ENCODE measurements at places on chromosomes 7 and 10.
A peak's percentile ranks its signal among the peaks of the same experiment; 100 is the strongest.

- no peak for DNase-seq
Measured at GRCh38 chr7:41367967-41368882, 334.7 kb downstream of the INHBA start.

- DNase-seq = no peak
Measured at GRCh38 chr10:110853921-110854605, 17.7 kb upstream of the PDCD4 start.

- no peak for DNase-seq
Measured at GRCh38 chr10:7707102-7707501, 4.0 kb downstream of the ITIH2 start.

DNA sequence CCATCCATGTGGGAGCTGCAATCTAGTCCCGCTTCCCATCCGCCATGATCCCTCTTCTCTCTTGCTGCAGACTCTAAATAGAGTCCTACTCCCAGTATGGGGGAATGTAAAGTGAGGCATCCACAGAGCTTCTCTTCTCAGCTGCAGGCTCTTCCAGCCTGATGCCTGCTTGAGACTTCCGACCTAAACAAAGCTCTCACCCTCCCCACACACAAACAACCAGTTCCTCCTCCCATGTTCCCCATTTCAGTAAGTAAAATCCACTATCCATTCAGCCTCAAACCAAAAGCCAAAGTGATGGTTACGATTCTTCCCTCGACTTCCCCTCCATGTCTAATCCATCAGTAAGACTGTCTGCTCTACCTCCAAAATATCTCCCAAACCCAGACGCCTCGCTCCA, 108.2 kb upstream of the NFE2L3 start:
- DNase-seq = no peak

DNA sequence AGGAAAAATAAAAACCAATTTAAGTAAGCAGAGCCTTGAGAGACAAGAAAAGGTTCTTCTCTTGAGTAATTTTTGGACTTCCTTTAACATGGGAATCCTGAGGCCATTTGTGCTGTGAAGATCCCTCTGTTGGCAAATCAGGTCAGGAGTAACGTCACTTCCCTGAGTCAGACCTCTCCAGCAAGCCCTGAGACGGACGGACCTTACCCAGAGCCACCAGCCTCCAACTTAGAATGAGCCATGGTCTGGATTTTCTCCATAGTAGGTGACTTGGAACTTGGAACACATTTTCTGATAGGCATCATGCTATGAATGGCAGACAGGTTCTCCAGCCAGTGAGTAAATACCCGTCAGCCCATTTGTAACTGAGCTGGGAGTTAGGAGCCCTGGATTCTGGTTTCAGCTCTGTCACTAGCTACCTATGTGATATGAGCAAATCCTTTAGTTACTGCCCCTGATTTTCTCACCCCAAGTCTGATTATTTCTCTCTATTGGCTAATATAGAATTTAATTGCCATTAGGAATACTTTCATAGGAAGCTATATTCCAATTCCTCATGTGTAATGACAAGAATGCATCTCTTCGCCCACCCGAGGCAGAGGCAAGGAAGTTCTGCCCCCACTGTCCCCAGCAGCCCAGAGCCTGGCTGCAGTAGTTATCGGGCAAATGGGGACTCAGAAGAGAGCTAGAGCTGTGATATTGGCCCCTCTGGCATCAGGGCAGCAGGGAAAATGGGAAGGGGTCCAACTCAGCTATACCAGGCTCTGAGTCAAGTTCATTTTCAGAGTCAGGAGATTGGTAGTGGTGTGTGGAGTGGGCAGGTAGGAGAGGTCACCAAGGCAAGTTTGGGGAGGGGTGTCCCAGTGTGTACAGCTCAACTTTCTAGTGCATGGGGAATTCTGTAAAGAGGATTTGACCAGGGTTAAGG, 153.7 kb upstream of the AGK start:
- DNase-seq = no peak

- DNase-seq = peak; percentile 64
Measured at GRCh38 chr10:3192856-3193635, 20.5 kb upstream of the PITRM1 start.

GRCh38 chr10:17787087-17787961, 21.8 kb upstream of the MRC1 start:
- no peak for DNase-seq

DNA sequence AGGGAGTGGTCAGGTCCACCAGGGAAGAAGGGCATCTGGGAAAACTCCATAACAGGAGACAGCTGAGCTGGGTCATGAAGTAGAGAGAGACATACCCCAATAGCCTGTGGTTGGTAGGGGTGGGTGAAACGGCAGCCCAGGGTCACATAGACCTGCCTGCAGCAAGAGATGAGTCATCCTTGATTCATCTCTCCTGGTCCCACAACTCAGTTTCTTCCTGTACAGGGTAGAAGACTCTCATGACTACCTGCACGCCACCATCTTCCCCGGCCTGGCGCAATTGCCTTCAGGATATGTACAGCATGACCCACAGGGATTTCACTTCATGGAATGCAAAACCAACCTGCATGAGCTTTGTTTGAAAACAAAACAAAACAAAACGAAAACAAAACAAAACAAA, 45.1 kb upstream of the ADAM12 start:
- no peak for DNase-seq

DNA sequence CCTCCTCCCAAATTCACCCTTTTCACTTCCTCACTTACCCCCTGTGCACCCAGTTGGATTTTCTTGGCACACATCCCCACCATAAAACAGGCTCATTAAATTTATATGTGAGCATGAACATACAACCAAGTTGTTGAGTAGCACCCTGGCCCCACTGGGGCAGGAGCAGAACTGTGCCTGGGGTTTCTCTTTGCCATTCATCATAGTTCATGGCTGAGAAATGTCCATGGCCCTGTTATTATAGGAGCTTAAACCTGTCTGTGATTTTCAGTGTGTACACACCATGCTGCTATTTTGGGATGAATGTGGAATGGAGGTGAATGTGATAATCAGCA, 618.8 kb downstream of the LRMDA start:
- no peak for DNase-seq

DNA sequence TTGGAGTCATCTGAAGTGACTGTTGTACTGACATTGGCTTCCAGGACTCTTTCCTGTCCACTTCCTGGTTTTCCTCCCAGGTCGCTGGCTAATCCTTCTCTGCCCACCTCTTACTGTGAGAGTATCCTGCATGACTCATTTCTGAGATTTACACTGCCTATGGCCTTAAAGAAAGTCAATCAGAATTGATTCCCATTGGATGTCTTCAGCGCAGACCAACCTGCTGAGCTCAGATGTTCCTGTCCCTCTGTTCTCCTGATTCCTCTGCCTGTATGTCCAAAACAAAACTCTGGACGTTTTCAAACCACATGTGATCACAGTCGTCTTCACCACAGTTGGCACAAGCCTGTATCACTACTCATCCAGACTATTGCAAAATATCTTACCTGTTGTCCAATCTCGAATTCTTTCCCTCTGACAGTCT, 262.1 kb downstream of the CREB5 start:
- no peak for DNase-seq

DNA sequence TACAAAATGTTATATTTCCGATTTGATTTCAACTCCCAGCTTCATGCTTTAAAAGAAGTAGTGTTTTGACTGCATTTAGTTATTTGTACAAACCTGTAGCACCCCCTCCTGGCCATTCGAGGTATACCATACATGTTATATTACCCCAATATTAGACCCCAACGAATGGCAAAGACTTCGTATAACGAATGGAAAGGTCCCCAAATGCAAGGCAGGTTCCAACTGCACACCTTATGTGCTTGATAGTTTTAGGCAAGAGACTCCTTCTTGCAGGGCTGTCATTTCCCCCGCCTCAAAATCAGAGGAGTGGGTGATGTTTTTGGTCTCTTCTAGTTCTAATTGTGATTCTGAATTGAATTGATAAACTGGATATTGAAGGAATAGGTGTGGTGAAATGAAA, 101.1 kb upstream of the TARP start:
- DNase-seq = peak; percentile 74

DNA sequence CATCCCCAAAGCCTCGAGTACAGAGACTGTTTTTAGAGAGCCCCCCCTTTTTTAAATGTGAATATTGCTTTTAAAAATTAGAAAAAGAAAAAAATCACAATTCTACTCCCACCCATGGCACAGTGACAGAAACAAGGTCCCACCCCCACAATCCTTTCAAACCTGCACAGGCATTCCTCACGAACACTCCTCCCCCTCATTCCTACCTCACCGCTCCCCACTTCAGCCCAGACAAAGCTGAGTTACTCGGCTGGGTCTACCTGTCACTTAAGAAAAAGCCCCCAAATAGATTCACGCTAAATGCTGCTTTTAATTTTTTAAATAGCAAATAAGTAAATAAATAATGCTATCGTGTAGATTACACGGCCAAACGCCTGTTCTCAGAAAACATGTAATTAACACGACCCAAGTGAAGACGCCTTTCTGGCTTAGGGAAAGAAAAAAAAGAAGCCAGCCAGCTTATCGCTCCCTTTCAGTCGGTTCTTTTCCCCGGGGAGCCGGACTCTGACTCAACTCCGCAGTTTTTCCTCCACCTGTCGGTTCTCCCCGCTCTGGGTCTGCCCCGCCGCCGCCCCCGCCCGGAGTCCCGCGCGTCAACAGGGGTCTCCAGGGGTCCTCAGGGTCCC, 739 bp downstream of the MPP7 start:
- no peak for DNase-seq

DNA sequence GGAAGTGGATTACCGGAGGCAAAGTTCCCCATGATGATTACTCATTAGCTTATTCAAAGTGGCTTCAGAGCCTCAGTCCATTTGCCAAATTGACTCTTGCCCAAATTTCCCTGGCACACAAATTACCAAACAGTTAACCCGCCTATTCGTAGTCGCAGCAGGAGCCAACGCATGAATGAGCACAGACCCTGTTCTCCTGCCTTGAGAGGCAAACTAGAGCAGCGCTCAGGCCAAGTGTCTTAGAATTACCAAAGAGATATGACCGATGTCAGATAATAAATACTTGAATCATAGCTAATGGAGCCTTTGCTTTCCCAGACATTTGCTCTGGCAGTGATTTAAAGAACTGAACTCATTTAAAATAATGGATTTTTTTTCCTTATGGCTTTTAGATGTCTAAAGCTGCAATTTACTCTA, 64.9 kb downstream of the CTTNBP2 start:
- peak; percentile 51 for DNase-seq

DNA sequence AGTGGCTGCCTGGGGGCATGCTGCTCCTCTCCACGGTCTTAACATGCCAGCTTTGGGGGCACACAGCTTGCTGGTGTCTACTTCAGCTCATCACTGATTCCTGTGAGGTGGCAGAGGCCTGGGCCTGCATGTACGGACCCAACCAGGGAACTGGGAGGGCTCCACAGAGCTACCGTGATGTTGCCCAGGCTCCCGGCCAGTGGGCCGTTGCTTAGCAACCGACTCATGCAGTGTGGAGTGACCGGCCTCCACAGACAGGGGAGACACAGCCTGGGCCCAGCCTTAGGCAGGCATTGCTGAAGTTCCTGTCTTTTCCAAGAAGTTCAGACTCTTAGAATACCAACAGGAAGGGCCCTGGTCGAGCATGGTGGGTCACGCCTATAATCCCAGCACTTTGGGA, 25.8 kb upstream of the SH2B2 start:
- no peak for DNase-seq

DNA sequence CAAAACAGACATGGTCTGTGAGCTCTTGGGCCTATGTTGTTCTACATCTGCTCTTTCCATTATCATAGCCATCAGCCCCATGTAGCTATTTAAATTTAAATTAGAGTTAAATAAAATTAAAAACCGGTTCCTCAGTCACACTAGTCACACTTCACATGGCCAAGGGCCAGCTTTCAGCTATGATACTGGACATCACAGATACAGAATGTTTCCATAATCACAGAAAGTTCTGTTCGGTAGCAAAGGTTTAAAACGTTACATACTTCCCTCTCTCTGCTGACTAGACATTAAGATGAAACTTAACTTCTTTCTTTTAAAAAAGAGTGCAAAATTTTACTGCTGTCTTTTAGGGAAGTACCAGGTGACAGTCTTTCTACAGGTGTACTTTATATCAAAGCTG, 43.0 kb downstream of the SRPK2 start:
- DNase-seq = no peak

GRCh38 chr7:158061026-158061630, 526.5 kb downstream of the PTPRN2 start:
- DNase-seq = no peak

- DNase-seq = peak; percentile 50
Measured at GRCh38 chr7:107725138-107725740, 18.7 kb upstream of the CBLL1 start.

- DNase-seq = no peak
Measured at GRCh38 chr10:4006858-4007257, 221.8 kb upstream of the KLF6 start.

DNA sequence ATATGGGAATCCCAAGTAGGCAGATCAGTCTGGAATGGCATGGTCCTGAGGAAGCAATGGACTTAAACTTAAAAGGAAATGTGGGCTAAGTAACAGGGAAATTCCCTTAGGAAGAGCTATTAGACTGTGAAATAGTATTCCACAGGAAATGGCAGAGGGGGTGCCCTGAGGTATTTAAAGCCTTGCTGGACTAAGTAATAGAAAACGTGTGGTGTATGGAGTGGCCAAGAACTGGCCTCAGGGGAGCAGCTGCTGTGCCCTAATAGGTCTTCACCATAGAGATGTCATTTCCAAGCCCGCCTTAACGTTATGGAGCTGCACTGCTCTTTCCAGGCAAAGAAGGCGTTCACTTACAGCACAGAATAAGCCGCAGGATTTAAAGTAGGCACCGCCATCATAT, 365.2 kb upstream of the ZMIZ1 start:
- no peak for DNase-seq

DNA sequence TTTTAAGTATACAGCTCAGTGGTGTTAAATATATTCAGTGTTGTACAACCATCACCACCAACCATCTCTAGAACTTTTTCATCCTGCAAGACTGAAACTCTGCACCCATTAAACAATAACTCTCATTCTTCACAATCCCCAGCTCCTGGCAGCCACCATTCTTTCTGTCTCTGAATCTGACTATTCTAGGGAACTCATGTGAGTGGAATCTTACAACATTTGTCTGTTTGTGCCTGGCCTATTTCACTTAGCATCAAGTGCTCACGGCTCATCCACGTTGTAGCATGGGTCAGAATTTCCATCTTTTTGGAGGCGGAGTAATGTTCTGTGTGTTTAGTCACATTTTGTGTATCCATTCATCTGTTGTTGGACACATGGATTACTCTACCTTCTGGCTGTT, 40.8 kb upstream of the PFKFB3 start:
- peak; percentile 77 for DNase-seq

GRCh38 chr7:158771213-158771834, 58.0 kb downstream of the ESYT2 start:
- no peak for DNase-seq

GRCh38 chr10:98910048-98910447, 325.6 kb downstream of the HPSE2 start:
- DNase-seq = no peak
